Lung microvascular endothelial cell (primary cell): ENCODE measurements at places on chromosomes 5 and 9.
A peak's percentile ranks its signal among the peaks of the same experiment; 100 is the strongest.

GRCh38 chr9:114551750-114552685 is 35.6 kb upstream of the ATP6V1G1 start:
- DNase-seq, result peak; percentile 98

DNA sequence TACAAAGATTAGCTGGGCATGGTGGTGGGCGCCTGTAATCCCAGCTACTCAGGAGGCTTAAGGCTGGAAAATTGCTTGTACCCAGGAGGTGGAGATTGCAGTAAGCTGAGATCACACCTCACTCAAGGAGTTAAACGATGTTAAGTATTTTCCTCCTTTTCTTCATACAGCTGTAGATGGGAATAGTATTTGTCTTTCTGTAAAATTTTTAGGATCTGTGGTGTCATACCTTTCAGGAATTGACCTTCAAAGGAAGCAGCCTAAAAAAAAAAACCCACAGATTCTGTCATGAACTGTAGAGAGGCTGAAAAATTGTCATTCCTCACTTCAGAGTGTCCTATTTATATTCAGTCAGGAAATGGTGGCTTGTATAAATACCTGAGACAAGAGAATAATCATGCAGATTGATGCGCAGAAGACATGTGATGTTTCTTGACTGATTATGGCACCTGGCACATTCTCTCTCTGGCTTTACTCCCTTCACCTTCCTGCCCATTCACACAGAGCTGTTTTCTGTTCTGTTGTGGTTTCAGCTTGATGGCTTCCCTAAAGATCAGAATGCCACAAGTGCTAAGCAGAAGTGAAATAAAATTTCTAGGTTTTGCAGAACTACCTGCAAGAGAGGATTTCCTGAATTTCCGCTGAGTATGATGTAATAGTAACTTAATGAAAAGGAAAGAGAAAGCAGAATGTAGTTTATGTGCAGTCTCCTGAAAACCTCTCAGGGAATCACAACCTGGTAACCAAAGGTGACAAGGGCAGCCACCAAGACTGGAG is 3.8 kb downstream of the IFNA1 start:
- DNase-seq, result no peak

GRCh38 chr5:64518793-64519192 is 13.0 kb downstream of the RGS7BP start:
- no peak for DNase-seq

DNA sequence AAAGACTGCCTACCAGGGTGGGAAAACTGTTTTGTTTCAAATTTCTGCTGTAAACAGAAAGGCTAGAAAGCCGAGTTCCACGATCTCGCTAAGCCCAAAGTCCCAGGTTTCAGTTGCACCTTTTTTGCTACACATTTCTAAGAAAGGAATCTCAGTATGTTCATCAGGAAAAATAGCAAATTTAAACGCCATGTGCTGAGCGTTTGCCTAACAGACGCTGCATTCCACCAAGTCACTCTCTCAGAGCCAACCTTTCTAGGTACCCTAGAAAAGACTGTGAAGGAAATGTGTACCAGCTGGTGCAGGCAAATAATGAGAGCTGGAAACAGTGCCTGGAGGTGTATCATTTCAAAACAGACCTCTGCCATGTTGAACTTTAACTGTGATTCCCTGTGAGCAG is 71.8 kb downstream of the FRMD3 start:
- DNase-seq, result no peak

- no peak for DNase-seq
Measured at GRCh38 chr5:174371600-174372094, 326.1 kb downstream of the NSG2 start.

DNA sequence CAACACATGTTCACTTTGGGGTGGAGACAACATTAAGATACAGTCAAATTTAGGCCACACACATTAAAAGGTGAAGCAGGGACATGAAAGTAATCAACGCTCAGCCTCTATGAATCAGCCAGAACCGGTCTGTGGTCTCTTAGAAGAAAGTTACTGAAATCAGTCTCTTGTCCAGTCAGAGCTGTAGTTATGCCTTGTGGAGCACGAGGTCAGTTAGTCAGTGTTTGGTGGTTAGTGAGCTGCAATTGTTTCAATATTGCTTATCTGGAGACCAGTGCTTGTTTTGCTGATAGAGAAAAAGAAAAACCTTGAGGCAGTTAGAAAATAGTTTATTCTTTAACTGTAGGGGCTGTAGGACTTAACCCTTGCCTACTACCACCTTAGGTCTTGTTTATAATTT is 157.8 kb upstream of the RASEF start:
- DNase-seq, result peak; percentile 22

- no peak for DNase-seq
Measured at GRCh38 chr9:90198956-90199355, 443.7 kb downstream of the DIRAS2 start.

- DNase-seq, result no peak
Measured at GRCh38 chr5:34533582-34534522, 122.3 kb upstream of the RAI14 start.

- no peak for DNase-seq
Measured at GRCh38 chr5:1472964-1473628, 27.9 kb upstream of the SLC6A3 start.

DNA sequence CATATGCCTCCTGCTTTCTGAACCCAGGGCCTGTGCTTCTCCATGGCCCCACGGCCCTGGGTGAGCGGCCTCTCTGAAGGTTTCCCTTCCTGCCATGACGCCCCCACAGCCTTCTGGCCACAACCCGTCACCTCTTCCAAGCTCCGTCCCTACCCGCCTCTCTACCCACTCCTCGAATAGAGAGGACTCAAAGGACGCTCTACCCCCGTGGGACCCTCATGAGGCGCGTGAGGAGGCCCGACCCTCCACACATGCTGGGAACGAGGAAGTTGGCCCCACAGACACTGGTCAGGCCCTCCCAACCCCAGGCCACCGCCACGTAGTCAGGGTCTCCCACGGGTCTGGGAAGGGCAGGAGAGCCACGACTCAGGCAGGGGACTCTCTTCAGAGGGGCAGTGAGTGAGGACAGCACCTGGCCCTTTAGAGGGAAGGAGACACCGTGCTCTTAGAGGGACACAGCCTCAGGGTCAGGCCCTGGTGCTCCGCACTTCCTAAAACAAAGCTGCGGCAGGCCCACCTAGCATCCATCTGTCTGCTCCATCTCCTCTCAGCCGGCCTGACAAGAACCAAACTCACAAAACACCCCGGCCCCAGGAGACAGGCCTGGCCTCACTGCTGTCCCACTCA is 5.3 kb downstream of the BRD3 start:
- no peak for DNase-seq

DNA sequence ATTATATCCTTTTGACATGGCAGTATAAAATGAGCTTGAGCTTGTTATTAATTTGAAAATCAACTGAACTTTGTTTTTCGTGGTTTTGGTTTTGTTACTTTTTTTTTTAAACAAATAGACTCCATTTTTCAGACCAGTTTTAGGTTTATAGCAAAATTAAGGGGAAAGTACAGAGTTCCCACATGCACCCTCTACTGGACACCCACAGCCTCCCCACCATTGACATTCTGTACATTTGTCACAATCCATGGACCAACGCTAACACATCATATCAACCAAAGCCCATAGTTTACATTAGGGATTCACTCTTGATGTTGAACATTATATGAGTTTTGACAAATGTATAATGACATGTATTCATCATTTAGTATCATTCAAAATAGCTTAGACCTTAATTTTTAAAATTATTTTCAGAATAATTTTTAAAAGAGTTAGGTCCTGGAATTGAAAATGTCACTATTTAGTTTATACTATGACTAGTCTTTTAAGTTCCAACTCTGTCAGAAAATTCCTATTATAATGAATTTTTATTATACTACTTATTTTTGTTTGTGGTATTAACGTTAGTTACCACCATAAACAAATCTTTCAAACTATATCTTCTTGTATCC is 35.3 kb upstream of the JMY start:
- peak; percentile 26 for DNase-seq

DNA sequence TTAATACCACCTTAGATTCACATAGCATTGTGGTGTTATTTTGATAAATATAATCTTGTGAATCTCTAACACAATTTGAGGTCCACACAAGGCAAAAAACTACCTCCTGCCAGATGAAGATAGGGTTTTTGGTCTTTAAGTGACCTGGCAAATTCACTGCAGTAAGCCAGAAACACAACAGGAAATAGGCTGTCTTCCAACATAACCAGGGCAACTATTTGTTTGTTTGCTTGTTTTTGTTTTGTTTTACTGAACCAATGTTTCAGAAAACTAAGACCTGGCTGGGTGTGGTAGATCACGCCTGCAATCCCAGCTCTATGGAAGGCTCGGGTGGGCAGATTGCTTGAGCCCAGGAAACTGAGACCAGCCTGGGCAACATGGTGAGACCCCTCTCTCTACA is 95.5 kb downstream of the USP20 start:
- no peak for DNase-seq
